ENCODE measurements at places on chromosomes 12 and 14.
A peak's percentile ranks its signal among the peaks of the same experiment; 100 is the strongest.

DNA sequence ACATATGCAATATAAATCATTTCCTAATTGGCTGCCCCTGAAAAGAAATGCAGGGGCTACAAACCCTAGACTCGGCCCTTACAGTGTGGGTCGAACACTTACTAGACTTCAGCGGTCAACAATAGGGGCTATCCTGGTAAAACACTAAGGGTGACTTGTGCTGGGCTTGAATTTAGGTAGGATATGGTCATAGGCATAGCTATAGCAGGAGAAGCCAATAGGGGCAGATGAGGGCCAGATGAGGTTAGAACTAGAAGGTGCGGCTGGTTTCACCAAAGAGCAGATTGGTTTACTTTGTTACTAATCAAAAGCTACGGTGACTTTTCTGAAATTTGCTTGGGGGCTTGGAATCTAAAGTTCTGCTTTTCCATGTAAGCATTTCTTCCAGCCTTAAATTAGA is 282.3 kb upstream of the DIO2 start:
- no peak for DNase-seq

GRCh38 chr12:52867642-52868041 is 18.8 kb upstream of the KRT78 start:
- no peak for DNase-seq

- no peak for DNase-seq
These were observed 296.2 kb upstream of the PPFIA2 start for GRCh38 chr12:82055391-82055790.

DNA sequence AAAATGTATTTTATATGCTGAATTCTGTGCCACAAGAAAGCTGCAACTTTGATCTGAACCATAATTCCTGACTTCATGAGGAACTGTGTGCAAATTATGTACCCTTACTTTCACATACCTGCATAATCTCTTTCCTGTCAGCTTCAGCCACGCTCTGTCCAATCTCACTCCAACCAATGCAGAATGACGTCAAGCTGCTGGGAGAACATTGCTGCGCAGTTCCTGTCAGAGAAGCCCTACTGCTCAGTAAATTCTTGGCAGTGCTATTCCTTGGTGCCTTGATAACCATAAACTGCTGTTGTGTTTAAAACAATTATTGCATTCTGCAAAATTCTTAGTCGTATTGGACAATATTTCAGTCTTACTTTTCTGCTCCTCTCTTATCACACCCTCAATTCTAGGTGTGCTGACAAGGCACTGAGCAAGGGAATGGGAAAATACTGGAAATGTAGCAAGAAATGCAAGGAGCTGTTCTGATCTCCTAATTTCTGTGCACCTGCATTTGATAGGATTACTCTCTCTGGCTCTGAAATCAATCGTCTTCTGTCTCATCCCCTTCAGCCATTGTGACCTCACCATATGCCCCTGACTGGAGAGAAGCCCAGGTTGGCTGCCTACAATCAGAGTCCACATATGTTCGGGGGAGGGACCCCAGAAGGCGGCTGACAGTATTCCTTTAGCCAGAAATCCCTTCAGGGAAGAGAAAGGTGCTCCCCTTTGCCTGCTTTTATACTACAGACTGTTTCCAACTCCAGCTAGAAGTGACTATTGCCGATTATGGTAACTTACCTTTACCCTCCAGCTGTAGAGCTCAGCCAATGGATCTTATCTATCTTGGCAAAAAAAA is 274.9 kb upstream of the NOVA1 start:
- DNase-seq = no peak

GRCh38 chr12:46831335-46832129 is 5.7 kb upstream of the SLC38A4 start:
- DNase-seq = no peak

DNA sequence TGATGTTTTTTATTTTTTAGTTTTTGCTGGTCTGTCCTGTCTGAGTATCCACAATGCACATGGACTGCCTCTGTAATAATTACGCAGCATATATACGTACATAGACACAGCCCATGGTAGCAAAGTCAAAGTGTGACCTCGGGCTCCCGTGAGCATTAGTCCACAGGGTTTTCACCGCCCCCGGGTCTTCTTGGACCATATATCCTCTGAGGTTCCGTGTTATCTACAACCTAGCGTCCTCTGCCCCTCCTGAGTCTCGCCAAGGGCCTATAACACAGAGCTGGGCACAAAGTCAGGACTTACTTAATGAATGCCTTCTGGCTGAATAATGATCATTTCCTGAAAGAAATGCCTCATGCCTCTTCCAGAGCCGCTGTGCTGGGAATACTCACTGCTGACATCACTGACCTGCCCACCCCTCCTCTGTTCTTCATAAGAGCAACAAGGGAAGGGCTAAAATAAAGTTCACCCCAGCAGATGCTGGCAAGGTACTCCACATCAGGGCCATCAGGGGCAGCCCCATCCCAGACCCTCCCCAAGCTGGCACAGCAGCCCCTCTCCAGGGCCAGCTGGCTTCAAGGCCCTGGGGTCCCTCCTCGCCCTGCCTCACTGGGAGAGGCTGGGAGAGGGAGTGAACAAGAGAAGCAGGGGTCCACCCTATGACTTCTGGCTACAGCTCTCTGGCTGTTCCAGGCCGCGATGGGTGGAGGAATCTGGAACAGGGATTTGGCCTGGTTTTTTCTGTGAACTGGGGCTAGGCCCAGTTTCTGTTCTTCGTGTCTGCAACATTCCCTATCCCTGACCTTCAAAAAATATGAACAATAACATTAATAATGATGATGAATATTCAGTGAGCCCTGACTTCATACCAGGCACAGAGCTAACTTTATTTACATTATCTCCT is 7.9 kb downstream of the HDAC7 start:
- DNase-seq = peak; percentile 66

DNA sequence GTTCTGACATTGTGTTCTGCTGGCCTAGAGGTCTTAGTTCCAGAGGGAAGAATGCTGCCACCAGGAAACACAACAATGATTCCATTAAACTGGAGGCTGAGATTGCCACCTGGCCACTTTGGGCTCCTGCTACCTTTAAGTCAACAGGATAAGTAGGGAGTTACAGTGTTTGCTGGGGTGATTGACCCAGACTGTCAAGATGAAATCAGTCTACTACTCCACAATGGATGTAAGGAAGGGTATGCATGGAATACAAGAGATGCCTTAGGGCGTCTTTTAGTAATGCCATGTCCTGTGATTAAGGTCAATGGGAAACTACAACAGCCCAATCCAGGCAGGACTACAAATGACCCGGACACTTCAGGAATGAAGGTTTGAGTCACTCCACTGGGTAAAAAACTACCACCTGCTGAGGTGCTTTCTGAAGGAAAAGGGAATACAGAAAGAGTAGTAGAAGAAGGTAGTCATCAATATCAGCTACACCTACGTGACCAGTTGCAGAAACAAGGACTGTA is 852.6 kb downstream of the LRFN5 start:
- no peak for DNase-seq

DNA sequence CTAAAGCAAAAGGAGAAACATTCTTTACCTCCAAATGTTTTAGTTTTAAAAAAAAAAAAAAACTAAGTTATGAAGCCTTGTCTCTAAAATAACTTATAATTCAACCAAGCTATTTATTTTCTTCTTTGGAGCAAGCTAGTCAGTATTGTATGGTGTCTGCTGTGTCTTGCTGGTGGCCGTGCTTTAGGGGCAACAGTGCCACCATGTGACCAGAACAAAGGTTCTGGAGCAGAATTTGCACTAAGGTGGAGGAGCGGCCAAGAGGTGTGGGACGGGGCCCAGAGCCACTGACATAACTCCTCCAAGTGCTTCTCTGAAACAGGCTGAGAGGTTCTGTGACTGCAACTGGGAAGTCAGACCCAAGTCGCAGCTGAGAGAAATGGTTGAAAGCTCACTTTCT is 4.5 kb downstream of the FICD start:
- no peak for DNase-seq

DNA sequence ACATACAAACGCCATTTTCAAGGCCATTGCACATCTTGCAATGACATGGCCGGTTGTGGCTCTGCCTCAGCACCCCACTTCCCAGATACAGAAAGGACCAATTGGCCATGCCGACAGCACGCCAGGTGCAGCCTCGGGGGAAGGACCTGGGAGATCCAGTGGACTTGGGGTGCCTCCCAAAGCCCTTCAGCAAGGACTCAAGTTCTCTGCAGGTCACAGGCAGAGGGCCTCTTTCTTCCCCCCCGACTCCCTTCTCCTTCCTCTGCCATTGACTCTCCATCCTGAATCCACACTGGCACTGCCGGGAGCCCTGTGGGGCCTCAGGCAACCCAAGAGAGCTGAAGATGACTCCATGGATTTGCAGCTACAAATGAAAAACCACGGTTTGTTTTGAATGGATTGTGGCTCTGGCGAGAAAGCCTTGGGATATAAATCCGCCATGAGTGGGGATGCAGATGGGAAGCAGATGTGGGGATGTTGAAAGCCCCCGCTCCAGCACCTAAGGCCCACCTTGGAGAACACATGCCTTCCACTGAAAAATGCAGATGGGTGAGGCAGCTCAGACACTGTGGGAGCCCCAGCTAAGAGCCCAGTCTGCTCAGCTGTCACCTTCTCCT is 35.1 kb upstream of the LTBP2 start:
- no peak for DNase-seq

DNA sequence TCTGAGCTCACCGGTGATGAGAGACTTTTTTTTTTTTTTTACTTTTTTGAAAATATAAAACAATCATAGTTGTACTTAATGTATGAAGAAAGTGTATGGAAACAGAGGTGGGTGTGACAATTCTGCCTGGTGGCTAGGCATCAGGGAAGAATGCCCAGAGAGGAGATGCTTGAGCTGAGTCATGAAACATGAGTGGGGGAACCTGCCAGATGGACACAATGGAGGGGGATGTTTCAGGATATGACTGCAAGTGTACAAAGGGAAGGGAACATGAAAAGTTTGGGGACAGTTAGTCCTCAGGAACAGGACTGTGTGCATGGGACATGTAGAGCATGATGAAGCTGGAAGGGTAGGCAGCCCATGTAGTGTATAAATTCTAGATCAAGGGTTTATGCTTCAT is 274.2 kb upstream of the E2F7 start:
- peak; percentile 36 for DNase-seq

DNA sequence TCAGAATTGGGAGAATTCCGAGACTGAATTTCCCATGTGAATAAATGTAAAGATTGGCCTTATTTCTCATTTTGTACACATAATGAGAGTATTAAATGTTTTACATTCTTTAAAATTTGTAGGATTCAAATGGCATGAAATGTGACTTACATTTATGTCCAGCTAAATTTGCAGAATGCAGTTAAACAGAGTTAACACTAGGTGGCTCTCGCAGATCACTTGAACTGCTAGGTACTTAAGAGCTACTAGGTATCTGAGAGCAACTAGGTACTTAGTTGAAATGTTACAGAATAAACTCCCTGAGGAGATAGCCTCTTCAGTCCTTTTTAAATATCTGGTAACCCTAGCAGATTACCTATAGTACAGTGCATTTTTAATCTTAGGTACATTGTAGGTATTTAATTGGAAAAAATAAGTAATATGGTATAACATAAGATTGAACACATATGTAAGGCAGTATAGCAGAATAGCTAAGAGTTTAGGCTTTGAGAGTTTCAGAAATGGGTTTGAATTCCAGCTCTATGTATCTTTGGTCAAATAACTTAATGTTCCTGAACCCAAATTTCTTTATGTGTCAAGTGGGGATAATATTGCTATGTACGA is 73.8 kb downstream of the KIAA0586 start:
- peak; percentile 28 for DNase-seq

GRCh38 chr12:53603804-53604203 is 22.4 kb downstream of the ATF7 start:
- DNase-seq = no peak

DNA sequence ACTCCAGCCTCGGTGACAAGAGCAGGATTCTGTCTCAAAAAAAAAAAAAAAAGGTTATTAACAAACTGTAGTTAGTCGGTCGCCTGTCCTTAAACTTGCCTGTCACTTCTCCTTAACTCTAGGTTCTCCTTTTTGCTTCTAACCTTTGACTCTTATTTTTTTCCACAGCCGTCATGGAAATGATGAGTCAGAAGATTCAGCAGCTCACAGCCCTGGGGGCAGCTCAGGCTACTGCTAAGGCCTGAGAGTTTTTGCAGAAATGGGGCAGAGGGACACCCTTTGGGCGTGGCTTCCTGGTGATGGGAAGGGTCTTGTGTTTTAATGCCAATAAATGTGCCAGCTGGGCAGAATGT is 418 bp upstream of the MYG1 start:
- no peak for DNase-seq

DNA sequence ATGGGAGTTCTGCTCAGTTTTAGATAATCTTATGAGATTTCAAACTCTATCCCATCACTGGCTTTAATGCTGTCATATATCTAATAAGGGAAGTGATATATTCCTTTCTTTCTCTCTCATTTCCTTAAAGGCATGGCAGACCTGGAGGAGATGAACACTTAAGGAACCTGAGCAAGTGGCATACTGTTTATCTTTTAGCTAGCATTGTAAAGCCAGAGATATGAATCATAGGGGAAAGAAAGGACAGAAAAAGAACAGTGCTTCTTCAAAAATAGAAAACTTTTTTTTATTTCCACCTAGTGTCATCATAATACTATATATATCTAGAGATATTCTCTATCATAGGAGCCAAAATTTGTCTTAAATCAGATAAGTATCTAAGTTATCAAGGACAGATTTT is 68.3 kb upstream of the PSMA6 start:
- DNase-seq = no peak

DNA sequence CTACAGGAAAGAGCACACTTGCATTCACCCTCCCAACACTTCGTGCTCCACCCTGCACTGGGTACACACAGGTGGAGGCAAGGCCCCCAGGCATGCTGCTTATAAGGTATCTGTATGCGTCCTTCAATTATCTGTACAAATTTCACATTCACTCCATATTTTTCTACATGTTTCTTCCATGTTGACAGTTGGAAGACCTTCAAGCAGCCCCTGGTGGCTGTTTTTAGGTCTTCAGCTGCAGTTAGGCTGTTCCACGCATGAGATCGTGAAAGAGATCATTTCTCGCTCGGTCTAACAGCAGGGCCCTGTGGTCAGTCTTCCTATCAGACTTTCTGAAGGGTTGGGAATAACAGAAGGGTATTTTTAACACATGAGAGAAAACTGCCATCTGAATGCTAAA is 47.1 kb downstream of the PLXNC1 start:
- DNase-seq = no peak

DNA sequence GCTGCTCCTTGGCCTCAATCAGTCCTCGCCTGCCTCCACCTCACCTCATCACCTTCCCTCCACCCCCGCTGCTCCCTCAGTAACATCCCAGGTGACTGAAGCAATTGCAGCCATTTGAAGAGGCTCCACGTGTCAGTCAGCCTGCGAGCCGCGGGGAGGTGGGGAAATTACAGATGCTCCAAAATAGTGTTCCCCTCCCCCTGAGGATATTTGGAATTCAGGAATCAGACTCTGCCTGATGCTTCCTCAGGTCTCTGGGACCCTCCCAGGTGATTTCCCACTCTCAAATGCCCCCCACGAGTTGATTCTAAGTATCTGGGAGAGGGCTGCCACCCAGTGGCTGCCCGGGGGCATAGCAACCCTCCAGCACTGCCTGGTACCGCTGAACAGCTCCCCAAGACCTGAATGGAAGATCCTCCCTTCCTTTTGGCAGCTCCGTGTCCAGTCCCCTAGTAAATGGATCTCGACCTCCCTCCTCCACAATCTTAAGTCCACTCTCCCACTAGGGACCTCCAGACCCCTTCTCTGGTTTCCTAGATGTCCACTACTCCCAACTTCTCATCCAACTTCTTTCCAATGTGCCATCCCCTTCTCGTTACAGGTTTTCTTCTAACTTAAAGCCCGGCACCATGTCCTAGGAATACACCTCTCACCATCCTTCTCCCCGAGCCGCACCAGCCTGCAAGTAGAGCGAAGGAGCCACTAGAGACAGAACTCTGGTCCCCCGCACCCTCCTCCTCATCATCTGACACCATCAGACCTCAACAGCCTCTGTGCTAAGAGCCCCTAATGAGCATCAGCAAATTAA is 1.4 kb upstream of the ASIC1 start:
- DNase-seq = no peak

GRCh38 chr12:73465106-73465505 is 1072.5 kb upstream of the ATXN7L3B start:
- no peak for DNase-seq

Data from GM04504 (cell line).